GF-D8 (cell line): ENCODE measurements at places on chromosomes 4 and X.

- DNase-seq = no peak
Measured at GRCh38 chr4:74100531-74100930, 1.5 kb upstream of the CXCL2 start.

DNA sequence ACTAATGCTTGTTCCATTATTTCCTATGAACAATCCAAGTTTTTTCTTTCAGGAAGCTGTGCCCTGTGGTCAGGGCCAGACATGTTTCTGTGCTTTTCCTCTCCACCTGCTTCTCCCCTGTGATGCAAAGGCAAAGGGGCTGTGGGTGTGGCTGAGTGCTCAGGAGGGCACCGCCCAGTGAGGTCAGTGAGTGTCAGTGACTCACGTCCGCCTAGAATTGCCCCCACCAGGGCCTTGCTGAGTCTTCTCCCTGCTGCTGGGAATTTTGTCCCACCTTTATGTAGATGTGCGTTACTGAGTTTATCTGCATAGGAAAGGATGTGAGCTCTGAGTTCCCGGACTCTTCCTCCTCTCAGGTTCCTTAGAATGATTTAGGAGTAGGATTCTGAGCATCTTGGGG lies 283.2 kb downstream of the DCHS2 start:
- no peak for DNase-seq

DNA sequence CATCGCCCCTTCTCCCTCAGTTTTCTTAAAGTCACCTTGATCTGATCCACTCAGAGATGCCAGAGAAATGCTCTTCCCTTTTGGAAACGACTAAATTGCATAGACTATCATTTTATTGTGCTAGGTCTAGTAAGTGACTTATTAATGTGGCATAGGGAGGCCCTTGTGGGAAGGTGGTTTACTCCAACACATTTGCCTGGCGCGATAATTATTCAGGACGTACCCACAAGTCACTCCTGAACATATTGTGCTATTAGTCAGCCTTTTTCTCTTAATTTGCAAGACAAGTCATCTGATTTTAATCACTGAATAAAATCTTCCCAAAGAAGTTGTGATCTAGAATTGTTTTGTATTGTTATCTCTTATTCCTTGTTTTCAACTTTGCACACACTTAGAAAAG lies 7.6 kb downstream of the ENPEP start:
- no peak for DNase-seq

- no peak for DNase-seq
Measured at GRCh38 chr4:102169345-102169744, 175.9 kb downstream of the SLC39A8 start.

DNA sequence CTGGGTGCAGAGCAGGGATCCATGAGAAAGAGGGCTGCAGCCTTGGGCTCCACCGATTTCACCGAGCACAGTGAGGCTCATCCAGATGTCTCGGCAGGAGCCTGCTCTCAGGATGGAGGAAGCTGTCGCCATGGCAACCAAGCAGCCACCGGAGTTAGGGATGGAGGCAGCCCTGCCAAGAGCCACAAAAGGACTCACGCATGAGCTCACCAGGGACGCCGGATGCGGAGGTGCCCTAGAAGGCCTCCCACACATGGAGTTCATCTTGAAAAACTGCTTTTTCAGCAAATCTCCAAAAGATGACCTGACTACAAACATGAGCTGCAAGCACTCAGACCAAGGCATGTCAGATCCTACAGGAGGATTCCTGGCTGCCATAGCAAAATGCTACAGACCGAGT lies 90.7 kb downstream of the WFS1 start:
- no peak for DNase-seq

DNA sequence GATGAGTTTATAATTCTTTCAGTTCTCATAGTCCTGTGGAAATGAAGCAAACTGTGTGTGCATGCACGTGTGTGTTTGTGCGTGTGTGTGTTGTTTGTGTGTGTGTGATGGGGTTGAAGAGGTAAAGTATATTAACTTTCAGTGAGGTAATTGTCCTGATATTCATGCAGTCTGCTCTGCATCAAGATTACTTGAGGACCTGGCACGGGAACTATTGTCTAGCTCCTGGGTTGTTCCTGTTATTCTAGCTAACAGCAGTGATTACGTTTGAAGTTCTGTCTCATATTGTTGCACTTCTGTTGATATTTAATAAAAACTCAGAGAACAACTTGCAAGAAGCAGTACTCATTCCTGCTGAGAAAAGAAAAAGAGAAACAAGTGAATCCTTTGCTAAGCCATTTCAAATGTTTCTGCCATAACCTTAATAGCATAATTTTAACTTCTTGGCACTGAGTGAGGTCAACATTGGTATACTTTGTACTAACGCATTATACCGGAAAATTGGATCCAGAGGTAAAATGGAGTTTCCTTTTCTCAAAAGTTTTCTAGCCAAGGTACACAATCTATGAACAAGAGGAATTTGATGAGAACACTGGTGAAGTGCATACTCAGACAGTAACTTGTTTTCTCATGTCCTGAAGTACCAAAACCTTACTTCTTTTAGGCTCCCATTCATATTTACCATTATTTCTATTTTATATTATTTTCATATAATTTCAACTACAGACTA lies 113.2 kb downstream of the SPCS3 start:
- DNase-seq = no peak

- DNase-seq = no peak
Measured at GRCh38 chrX:68723491-68724155, 76.2 kb downstream of the STARD8 start.
